Daoy (cell line): ENCODE measurements at places on chromosomes 2 and 18. TPM values are rescaled to one million over a fixed set of nuclear protein-coding genes. Genes with fewer than 3 reads are reported as not detected.

Gene CCDC68
- total RNA-seq = 0.18 and 3.5 TPM in 2 replicates

Gene SLC9A4
- total RNA-seq = not detected in 2 replicates

Gene SMYD5
- total RNA-seq = 31.5 and 31.9 TPM in 2 replicates

Gene C1GALT1C1L
- 0.12 and 1.3 TPM in 2 replicates for total RNA-seq

GRCh38 chr2:106142683-106143082 lies 51.4 kb downstream of the UXS1 start:
- DNase-seq = no peak

- no peak for DNase-seq
Observed at GRCh38 chr2:180846756-180847472, 133.5 kb upstream of the UBE2E3 start.

GRCh38 chr2:157692768-157693167 lies 64.1 kb upstream of the ACVR1C start:
- DNase-seq = peak; percentile 90
